Eye (tissue), 1 donor: ENCODE measurements at places on chromosomes 7 and 10.

DNA sequence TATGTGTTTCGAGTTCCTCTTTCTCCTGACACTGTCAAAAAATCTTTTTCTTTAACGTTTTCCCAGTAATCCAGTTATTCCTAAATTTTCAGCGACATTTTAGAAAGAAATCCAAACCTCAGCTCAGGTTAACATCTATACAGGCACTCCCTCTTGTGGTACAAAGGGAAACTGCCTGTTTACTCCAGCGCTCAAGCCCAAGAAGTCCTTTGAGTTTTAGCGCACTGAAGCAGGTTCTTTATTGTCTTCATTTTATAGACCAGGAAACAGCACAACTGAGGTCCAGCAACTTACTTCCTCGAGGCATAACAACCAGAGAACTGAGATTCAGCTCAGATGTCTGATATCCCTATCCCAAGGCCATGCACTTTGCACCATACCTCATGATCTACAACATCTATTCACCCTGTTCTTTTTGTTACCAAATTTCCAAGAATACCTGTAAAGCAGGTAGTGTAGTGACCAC is 287.2 kb upstream of the MKLN1 start:
- DNase-seq: peak; percentile 84

GRCh38 chr10:12679636-12680035 is 321.9 kb downstream of the CCDC3 start:
- no peak for DNase-seq

DNA sequence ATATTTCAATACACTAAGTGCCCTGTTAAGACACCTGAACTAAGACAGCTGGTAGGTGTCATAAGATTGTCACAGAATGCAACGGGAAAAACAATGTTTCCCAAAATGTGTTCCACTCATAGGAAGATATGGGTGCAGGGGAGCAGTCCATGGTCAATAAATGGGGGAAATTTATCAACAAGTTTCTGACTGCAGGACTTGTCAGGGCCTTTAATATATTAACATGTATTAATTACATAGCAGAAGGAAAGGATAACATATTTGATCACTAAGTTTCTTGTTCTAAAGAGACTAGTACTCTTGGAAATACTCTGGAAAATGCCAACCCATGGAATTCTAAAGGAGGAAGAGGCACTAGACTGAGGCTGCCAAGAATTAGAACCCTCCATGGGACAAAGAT is 6.7 kb downstream of the RBP3 start:
- no peak for DNase-seq

DNA sequence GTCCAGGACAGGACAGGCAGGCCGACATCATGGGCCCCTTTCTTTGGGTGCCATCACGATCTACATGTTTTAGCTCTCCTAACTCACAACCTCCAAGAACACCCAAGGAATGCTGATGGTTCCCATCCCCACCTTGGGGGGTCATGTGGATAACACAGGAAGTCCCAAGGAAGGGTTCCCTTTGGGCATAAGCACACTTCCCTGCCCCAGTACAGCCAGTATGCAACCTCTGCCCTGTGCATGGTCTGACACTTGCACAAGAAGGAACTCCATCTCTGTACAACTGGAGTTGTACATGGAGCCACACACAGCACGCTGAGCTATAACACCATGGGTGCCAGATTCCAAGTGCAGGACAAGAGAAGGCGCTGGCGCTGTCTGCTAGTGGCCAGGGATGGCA is 11.0 kb downstream of the MAT1A start:
- no peak for DNase-seq

DNA sequence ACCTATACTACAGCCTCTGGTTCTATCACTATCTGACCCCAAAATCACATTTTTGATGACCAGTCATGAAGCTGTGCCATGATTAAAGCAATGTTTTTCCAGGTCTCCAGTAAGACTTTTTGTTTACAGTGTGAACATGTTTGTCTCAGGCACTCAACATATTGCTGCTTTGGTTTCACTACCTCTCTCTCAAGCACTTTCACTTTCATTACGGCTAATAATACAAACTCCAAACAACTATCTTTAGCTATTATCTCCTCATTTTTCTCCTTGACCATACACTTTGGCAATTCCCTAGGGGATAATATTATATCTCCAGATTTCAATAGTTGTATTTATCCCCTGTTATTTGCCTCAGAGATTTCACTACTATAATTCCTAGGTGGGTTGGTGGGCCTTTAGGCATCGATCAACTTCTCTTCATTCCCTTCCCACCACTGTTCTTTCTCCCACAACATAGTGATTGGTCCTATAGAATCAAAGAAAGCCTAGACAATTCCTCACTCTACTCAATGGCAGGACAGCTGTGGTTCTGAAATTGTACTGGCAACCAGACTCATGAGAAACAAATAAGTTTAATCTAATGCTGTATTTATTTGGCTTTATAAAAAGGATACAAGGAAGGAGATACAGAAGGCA is 261.4 kb upstream of the ZWINT start:
- DNase-seq: no peak

- no peak for DNase-seq
Measured at GRCh38 chr7:24795407-24795767, 38.1 kb upstream of the GSDME start.

- no peak for DNase-seq
Measured at GRCh38 chr7:131538071-131538812, 18.2 kb downstream of the PODXL start.

- no peak for DNase-seq
Measured at GRCh38 chr7:150855476-150856302, 3.4 kb downstream of the AOC1 start.

- no peak for DNase-seq
Measured at GRCh38 chr7:116579322-116579721, 54.5 kb downstream of the CAV1 start.

DNA sequence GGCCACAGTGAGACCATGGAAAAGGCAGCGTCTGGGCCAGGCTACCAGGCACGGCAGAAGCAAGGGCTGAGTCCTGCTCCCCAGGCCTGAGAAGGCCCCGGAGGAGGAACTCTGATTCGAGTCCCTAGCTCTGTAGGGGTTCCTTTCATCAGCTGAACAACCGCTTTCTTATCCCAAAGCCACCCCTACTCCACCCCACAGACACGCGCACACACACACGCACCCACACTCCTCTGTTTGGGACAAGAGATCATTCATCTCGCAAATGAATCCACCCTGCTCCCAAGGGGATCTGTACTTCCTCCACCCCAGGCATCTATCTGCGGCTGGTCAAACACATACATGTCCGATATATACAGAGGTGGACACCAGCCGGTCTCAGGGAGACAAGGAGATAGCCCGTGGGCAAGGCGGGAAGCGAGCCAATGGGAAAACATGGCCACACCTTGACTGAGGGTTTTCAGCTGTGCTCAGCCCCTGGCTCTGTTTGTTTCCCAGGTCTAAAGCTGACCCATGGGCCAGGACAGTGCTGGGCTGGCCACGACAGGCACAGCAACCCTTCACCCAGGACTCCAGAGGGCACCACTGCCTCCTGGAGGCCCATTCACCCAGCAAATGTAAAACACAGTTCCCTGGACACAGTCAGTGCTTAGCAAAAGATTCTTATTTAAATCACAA is 7.3 kb downstream of the ZCCHC24 start:
- no peak for DNase-seq

- no peak for DNase-seq
Measured at GRCh38 chr7:156065400-156065799, 253.1 kb upstream of the SHH start.

- no peak for DNase-seq
Measured at GRCh38 chr7:2982831-2983230, 60.8 kb downstream of the CARD11 start.

GRCh38 chr7:19106241-19107080 is 11.0 kb downstream of the TWIST1 start:
- peak; percentile 79 for DNase-seq

DNA sequence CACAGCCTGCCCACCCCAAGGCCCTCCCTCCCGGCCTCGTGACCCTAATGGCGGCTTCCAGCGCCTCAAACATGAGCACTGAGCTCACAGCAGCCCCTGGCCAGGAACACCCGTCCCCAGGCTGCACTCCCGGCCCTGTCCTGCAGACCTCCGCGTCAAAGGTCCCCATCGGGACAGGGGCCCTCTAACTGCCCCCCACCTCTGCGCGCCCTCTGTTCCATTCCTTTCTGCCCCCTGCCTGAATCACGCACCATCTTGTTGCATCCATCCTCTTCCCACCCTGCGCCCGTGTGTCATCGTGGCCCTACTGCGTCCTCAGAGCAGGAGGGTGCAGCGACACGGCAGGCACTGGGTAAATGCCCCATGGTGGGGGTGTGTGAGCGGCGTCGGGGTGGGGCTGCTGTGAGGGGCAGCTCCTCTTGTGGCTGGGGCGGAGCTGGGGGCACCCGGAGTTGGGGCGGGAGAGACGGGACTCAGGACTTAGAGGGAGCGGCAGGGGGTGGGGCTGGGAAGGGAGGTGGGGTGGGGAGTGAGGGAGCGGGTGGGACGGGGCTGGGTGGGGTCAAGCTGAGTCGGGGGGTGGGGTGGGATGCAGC is 13.4 kb downstream of the SLC29A4 start:
- DNase-seq: no peak

DNA sequence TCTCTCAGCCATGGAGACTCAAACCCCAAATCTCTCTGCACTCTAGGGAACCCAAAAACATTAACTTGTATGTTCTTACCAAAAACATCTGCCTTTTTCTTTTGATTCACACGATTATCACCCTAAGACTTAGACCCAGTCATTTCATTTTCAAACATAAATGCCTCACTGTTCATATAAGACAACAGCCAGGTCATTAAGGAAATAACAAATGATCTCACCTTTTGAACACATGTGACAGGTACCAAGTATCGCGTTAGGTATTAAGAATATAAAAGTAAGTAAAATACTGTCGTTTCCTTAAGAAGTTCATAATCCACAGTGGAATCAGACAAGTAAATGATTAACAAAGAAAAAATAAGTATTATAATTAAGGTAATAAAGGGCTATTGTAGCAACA is 8.8 kb downstream of the TM9SF3 start:
- DNase-seq: no peak

DNA sequence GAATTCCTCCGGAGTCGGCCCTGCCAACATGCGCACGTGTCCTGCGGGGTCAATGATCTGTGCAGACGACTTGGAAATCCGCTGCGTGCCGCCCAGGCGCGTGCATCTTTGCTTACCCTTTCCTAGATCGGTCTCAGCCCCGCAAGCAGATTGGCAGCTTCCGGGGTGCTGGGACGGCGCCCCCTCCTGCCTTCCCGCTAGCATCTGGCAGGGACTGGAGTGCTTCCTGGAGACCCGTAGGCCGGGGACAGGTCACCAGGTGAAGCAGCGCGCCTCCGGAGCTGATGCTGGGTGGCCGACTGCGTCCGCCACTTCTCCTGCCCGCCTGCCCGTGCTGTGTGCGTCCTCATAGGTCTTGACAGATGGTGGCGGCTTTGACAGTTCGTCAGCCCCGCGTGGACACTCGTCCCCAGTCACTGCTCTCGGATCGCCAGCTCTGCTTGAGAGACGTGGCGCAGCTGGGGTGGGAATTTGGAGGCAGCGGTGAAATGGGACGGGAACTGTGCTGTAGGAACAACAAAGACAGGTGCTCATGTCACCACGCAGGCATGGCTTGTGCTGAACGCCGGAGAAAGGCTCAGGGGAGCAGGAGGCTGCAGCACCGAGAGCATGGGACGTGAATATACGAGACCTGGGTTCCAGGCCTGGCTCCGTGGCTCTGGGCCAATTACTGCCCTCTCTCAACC is 21.9 kb upstream of the KCNK18 start:
- peak; percentile 61 for DNase-seq

GRCh38 chr10:129448539-129448938 is 18.5 kb upstream of the MGMT start:
- DNase-seq: no peak

DNA sequence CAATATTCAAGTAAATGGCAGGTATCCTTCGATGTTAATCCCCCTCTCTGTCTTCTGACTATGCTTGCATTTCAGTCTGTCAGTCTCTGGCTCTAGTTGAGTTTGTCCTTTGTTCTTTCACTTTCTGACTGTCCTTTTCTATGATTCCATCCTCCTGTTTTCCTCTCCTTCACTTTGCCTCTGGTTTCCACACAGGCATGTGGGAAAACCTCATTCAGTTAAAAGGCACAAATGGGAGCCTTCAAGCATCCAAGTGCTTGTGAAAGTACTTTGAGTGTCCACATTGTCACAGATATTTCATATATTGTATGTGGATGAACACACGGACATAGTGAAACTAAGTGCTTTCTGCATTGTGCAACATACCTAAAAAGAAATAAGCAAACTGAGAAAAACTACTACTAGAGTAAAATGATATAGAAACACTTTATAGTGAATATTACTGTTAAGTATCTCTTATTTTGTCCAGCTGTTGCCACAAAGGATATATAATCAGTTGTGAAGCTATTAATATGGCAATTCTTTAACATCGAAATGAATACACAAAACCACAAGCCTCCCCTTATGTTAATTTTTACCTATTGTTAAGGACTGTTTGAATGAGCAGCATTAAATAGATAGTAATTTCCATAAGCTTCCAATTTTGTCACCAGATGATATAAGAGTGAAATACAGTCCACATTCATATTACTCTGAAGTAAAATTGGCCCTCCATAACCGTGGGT is 71.7 kb downstream of the NRBF2 start:
- DNase-seq: no peak

DNA sequence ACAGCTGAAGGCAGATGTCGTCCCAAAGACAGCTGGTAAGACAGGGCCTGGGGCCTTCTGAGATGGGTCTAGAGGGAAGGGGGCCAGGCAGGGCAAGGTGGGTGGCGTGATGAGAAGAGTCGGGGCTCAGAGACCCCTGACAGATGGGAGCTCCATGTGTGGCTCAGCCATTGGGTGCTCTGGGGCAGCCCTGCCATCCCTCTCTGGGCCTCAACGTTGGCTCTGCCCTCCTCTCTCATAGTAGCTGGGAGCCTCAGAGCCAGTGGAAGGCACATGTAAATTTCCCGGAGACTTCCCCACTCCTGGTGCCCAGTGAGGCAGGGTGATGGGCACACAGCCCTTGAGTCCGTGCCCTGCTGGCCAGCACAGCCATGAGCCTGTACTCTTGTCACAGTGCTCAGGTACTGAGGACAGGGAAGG is 1.8 kb downstream of the PPIF start:
- no peak for DNase-seq

DNA sequence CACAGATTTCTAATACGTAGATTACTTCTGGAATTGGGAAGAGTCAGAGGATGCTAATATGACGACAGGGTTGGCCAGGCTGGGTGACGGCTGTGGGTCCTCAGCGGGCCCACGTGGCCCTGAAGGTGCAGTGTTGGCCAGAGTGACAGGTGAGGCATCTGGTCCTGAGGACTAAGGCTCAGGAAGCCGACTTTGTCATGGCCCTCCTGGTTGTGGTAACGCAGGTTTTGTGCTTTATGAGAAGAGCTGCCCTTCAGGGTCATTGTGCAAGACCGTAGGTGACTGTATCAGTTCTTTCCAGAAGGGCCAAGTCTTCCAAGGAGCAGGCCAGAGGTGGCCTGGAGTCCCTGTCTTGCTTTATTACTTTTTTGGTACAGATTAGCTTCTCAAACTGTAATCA is 2.5 kb downstream of the EIF3B start:
- no peak for DNase-seq
